Activated T-cell treated with anti-CD3 and anti-CD28 coated beads, Interleukin-2, amount 50 U/mL, for 72 hours (primary cell): ENCODE measurements at places on chromosomes 7 and 10.

DNA sequence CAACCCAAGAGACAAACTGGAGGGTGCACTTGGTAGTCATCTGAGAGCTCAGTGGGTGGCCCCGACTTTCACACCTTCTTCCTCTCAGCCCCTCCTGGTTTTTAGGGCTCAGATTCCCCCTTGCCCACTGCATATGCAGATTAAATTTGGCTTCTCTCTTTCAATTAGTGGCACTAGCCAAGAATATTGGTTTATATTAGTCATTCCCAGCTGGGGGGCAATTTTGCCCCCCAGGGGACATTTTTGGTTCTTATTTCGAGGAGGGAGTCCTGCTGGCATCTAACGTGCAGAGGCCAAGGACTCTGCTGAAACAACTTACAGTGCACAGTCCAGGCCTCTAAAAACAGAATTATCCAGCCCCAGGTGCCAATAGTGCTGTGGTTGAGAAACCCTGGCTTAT is 216.0 kb downstream of the RPS24 start:
- H3K27me3 ChIP-seq = peaks cover 17% of the 10 kb centered on the region
- no peaks in the 10 kb centered on the region for H3K36me3 ChIP-seq
- DNase-seq = no peak
- H3K27ac ChIP-seq = no peak overlapping the region

DNA sequence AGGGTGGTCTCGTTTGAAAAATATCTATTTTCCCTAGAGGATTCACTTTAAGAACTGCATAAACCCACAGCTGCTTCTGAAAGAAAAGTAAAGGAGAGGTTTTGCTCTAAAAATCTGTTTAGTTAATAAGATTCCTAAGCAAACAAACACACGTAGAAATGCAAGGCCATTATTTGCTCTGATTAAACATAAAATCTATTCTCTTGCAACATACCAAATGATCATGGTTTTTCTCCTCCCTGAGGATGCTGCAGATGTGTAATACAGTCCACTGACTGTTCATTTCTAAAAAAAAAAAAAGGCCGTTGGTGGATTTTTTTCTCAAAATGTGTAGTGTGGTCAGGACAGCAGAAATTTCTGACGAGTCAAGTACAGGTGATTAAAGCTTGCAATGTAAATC is 98.6 kb downstream of the BUB3 start:
- H3K27ac ChIP-seq = no peak overlapping the region
- no peak for DNase-seq
- no peaks in the 10 kb centered on the region for H3K36me3 ChIP-seq

- H3K4me1 ChIP-seq = no peaks in the 10 kb centered on the region
- H3K27ac ChIP-seq = no peak overlapping the region
- DNase-seq = no peak
- H3K27me3 ChIP-seq = no peaks in the 10 kb centered on the region
Observed at GRCh38 chr7:93327006-93327633, 95.0 kb downstream of the VPS50 start.

- H3K36me3 ChIP-seq = peaks cover 19% of the 10 kb centered on the region
- no peak for DNase-seq
- H3K4me1 ChIP-seq = peaks cover 85% of the 10 kb centered on the region
- H3K27ac ChIP-seq = peak overlapping the region; percentile 99
- H3K27me3 ChIP-seq = no peaks in the 10 kb centered on the region
- peak overlapping the region; percentile 54 for H3K4me3 ChIP-seq
Observed at GRCh38 chr7:131026297-131027000, 292.4 kb upstream of the KLF14 start.

DNA sequence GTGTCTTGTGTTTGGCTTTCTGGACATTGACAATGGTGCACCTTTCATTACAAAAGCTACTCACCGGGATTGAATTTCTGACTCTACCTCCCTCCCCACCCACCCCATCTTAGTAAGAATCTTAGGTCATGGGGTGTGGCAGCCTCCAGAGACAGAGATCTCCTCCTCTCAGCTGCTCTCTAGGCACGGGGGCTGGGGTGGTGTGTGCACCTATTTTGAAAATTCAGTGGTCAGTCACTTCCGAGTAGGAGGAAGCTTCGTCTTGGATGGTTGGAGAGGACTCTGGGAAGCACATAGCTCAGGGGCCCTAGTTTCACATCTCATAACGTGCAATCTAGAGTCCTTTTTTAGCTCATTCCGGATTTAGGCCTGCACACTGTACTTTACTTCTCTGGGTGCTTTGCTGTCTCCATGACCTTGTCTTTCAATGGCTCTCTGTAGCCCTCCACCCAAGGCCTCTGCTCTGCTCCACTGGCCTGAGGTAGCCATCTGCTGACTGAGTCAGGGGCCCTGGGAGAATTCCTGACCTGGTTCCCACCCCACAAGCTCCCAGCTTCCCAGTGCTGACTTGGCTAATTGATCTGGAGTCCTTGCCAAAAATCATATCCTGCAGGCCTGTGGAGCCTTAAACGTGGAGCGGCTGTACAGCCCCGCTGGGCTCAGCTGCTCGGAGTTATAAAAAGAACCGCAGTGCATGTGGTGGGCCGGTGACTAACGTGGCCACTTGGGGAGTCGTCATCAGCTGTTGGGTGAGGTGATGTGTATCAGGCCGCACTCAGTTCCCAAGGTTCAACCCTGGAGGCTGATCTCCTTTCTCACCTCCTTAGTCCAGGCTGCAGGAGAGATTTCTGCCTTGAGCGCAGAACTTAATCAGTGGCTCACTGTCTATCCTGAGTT is 19.3 kb upstream of the ADAMTS14 start:
- no peaks in the 10 kb centered on the region for H3K27me3 ChIP-seq
- no peak for DNase-seq
- H3K27ac ChIP-seq = no peak overlapping the region
- no peak overlapping the region for H3K4me3 ChIP-seq
- H3K4me1 ChIP-seq = peaks cover 20% of the 10 kb centered on the region

GRCh38 chr10:119643306-119644204 is 7.6 kb upstream of the BAG3 start:
- DNase-seq = no peak
- no peak overlapping the region for H3K4me3 ChIP-seq
- no peak overlapping the region for H3K27ac ChIP-seq
- H3K4me1 ChIP-seq = peaks cover 26% of the 10 kb centered on the region
- peaks cover 15% of the 10 kb centered on the region for H3K27me3 ChIP-seq
- no peaks in the 10 kb centered on the region for H3K36me3 ChIP-seq

GRCh38 chr10:29681676-29682448 is 47.1 kb upstream of the SVIL start:
- H3K27me3 ChIP-seq = no peaks in the 10 kb centered on the region
- peak overlapping the region; percentile 25 for H3K27ac ChIP-seq
- peak overlapping the region; percentile 65 for H3K4me3 ChIP-seq
- H3K36me3 ChIP-seq = peaks cover 28% of the 10 kb centered on the region

GRCh38 chr7:25167262-25167843 is 42.3 kb upstream of the CYCS start:
- no peak overlapping the region for H3K4me3 ChIP-seq
- H3K4me1 ChIP-seq = no peaks in the 10 kb centered on the region
- no peak overlapping the region for H3K27ac ChIP-seq
- H3K36me3 ChIP-seq = peaks cover 7% of the 10 kb centered on the region

- H3K27me3 ChIP-seq = peaks cover 2% of the 10 kb centered on the region
- no peak overlapping the region for H3K4me3 ChIP-seq
- no peak overlapping the region for H3K27ac ChIP-seq
- no peaks in the 10 kb centered on the region for H3K36me3 ChIP-seq
- no peaks in the 10 kb centered on the region for H3K4me1 ChIP-seq
Observed at GRCh38 chr10:28471652-28472050, 61.3 kb upstream of the WAC start.
